ENCODE measurements at places on chromosomes 13 and 19.
A peak's percentile ranks its signal among the peaks of the same experiment; 100 is the strongest.

DNA sequence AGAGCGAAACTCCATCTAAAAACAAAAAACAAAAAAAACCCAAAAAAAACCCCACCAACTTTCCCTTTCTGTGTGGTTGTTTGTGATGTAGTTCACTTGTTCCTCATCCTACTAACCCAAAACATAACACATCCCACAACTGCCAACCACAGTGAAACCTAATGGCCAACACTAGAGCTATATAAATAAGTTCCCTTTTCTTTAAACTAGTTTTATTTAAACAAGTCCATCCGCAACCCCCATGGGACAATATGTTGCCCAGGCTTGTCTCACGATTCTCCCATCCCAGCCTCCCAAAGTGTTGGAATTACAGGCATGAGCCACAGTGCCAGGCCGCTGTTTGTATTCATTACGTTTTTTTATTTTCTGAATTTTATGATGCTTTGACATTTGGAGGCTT is 71.2 kb upstream of the ADGRE5 start:
- DNase-seq: peak; percentile 4

DNA sequence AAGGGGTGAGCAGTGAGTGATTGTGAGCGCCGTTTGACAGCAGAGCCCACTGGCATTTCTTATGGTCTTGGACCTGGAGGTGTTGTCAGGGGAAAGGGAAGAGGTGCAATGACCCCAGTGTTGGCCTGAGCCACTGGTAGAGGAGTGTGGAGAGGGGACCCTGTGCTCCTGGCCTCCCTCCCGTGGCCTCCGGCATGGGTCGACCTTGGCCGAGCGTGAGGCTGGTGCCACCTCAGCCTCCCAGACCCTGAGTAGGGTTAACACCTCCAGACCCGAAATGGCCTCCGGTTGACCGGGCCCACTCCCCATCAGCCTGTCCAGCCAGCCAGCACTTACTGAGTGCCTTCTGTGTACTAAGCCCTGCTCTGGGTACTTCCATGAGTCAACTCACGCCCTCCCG is 6.5 kb downstream of the TRAPPC5 start:
- DNase-seq: no peak

- DNase-seq: no peak
Measured at GRCh38 chr13:100019780-100020356, 38.3 kb downstream of the ZIC2 start.

DNA sequence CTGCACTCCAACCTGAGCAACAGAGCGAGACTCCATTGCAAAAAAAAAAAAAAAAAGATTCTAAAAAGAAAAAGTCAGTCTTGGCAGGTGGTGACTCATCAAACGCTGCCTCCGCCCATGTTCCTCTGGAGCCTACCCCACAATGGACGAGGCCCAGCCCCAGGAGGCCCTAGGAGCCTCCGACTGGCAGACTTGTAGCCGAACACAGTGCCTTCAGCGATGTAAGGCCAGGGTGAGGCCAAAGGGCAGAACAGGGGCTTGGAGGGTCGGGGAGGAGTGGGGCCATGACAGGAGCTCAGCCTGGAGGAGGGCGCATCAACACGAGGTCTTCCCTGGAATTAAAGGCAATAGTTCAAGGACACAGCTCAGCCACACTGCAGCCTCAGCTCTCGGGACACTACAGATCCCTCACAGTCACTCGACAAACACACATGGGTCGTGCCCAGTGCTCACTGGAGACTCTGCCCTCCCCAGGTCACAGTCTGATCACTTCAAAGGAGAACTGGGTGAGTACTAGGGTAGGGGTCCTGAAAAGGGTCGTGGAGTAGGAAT is 5.1 kb downstream of the USE1 start:
- no peak for DNase-seq

- DNase-seq: no peak
Measured at GRCh38 chr13:32334671-32335070, 19.4 kb downstream of the BRCA2 start.

- DNase-seq: no peak
Measured at GRCh38 chr13:73465617-73465971, 406.8 kb downstream of the KLF5 start.
